ENCODE measurements at places on chromosomes 1 and 21. TPM values are rescaled to one million over a fixed set of nuclear protein-coding genes. Genes with fewer than 3 reads are reported as not detected.

The SH3BGR gene
- 1.00 TPM for total RNA-seq

The MAP1LC3C gene
- not detected for total RNA-seq

The VPS13D gene
- 49.4 TPM for total RNA-seq

The LRRC42 gene
- total RNA-seq: 32.0 TPM

The GCSAML gene
- total RNA-seq: not detected

The PGLYRP4 gene
- total RNA-seq: not detected

The ITPKB gene
- 143 TPM for total RNA-seq

The HPDL gene
- 5.9 TPM for total RNA-seq

The EDARADD gene
- total RNA-seq: not detected

The CLCA2 gene
- under 0.01 TPM for total RNA-seq

All from melanocyte of skin (primary cell).